ENCODE measurements at places on chromosomes 16 and 17.

- DNase-seq, result peak; percentile 45
These were observed 856 bp downstream of the DNAJA2 start for GRCh38 chr16:46972429-46973206.

GRCh38 chr17:79132271-79133064, 57.8 kb downstream of the ENGASE start:
- no peak for DNase-seq

- peak; percentile 47 for DNase-seq
These were observed 9.5 kb downstream of the FOXF1 start for GRCh38 chr16:86519649-86520316.

- no peak for DNase-seq
These were observed 469.9 kb upstream of the CDH5 start for GRCh38 chr16:65896448-65897153.

- DNase-seq, result peak; percentile 12
These were observed 74.6 kb downstream of the CMC2 start for GRCh38 chr16:80931801-80932707.

- DNase-seq, result no peak
These were observed 53.4 kb downstream of the NUP93 start for GRCh38 chr16:56783344-56783743.

DNA sequence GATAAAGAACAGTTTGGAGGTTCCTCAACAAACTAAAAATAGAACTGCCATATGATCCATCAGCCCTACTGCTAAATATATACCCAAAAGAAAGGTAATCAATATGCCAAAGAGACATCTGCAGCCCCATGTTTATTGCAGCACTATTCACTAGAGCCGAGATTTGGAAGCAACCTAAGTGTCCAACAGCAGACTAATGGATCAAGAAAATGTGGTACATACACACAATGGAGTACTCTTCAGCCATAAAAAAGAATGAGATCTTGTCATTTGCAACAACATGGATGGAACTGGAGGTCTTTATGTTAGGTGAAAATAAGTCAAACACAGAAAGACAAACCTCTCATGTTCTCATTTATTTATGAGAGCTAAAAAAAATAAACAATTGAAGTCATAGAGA, 48.8 kb upstream of the NACA2 start:
- no peak for DNase-seq

Measured in stimulated activated CD4-positive, alpha-beta T cell treated with anti-CD3 and anti-CD28 coated beads, Interleukin-2, amount 100 ng/mL, for 48 hours (primary cell).